ENCODE measurements at places on chromosomes 6 and 20.

GRCh38 chr6:34147906-34148630 lies 2.2 kb upstream of the GRM4 start:
- no peak for DNase-seq

GRCh38 chr20:58453391-58453790 lies 61.8 kb downstream of the APCDD1L start:
- no peak for DNase-seq

DNA sequence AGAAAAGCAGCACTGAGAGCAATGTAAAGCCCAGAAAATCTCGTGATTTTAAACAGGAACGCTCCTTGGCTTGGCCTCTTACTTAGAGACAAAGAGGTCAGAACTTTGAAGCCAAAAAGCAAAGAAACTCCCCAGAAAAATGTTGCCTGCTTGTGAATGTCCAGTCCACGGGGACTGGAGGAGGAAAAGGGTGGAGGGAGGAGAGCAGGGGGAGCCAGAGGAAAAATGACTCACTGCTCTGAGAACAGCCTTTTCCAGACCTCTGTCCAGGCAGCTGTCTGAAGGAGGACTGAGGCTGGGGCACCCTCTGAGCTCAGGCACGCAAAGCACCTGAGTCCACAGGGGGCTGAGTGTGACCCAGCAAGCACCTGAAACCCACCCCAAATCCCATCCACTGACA lies 64.7 kb downstream of the TRAM2 start:
- DNase-seq: no peak

- DNase-seq: no peak
Measured at GRCh38 chr6:18148304-18149025, 6.4 kb downstream of the TPMT start.

- no peak for DNase-seq
Measured at GRCh38 chr6:166050559-166050958, 117.1 kb downstream of the TBXT start.

DNA sequence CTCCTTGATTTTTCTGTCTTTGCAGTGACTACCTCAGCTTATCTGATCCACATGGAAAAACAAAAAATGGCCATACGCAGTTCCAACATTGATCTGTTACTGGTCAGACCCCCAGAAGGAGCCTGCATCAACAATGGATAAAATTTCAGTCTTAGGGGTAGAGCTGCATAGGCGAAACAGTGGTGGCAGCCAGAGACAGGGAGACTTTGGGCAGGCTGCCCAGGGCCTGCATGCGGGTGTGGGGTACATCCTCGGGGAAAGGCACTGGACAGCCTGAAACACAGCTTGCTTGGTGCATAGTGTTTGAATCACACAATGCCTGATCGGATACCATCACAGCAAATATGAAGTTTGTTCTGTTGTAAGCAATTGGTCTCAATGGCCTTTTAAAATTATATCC lies 847.8 kb downstream of the QKI start:
- DNase-seq: no peak

Data from activated CD8-positive, alpha-beta memory T cell treated with anti-CD3 and anti-CD28 coated beads, Interleukin-2, amount 50 U/mL, for 48 hours (primary cell).